Activated CD8-positive, alpha-beta T cell treated with anti-CD3 and anti-CD28 coated beads for 36 hours (primary cell): ENCODE measurements at places on chromosomes 5 and 9.

DNA sequence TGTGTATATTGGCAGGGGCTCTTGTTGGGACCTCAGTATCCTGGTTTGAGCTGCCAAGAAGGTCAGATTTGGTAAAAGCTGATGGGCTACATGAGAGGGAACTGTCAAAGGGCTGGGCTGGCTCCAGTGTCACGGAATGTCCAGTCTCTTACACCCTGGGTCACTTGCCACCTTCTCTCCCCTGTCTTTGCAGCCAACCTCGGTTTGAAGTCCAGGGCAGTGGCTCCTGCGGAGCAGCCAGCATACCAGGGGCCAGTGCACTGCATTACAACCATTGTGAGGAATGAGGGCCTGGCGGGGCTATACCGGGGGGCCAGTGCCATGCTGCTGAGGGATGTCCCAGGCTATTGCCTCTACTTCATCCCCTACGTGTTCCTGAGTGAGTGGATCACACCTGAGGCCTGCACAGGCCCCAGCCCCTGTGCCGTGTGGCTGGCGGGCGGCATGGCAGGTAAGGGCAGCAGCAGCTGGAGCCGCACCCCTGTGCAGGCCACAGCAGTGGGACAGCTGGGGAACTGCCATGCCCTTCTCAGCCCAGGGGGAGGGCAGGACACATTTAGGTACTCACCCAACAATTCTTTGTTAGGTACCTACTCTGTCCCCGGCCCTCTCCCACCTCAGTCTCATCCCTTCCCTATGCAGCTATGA, 24.2 kb downstream of the IL9 start:
- DNase-seq: no peak

DNA sequence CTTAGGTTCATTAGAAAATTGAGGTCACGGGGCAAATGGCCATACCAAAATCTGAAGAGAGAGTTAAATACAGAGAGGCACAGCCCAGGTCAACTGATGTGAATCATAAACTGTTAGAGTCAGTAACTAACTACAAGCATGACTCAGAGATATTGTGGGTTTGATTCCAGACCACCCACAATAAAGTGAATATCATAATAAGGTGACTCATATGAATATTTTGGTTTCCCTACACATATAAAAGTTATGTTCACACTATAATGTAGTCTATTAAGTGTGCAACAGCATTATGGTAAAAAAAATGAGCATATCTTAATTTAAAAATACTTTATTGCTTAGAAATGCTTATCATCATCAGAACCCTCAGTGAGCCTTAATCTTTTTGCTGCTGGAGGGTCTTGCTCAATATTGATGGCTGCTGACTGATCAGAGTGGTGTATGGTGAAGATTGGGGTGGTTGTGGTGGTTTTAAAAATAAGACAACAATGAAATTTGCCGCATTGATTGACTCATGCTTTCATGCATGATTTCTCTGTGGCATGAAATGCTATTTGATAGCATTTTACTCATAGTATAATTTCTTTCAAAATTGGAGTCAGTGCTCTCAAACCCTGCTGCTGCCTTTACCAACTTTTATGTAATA, 53.1 kb upstream of the EDIL3 start:
- no peak for DNase-seq

- DNase-seq: no peak
Observed at GRCh38 chr5:139118804-139119203, 79.4 kb downstream of the SIL1 start.

GRCh38 chr5:39570403-39571027, 145.7 kb upstream of the DAB2 start:
- no peak for DNase-seq

DNA sequence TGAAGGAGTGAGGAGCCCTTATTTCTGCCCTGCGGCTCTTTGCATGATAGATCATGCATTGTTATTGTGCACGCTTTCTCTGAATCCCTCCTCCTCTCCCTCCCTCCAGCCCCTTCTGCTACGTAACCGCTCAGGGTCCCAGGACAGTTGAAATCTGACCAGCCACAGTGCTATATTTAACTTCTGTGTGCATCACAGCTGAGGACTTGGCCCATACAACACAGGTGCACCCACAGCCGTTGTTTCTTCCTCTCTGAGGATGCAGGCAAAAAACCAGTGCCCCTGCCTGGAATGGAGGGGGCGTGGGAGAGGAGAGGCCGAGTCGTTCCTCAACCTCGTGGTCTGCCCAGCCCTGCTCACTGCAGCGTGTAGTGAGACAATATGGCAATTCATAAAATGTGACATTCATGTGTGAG, 335.6 kb upstream of the CLINT1 start:
- DNase-seq: no peak

DNA sequence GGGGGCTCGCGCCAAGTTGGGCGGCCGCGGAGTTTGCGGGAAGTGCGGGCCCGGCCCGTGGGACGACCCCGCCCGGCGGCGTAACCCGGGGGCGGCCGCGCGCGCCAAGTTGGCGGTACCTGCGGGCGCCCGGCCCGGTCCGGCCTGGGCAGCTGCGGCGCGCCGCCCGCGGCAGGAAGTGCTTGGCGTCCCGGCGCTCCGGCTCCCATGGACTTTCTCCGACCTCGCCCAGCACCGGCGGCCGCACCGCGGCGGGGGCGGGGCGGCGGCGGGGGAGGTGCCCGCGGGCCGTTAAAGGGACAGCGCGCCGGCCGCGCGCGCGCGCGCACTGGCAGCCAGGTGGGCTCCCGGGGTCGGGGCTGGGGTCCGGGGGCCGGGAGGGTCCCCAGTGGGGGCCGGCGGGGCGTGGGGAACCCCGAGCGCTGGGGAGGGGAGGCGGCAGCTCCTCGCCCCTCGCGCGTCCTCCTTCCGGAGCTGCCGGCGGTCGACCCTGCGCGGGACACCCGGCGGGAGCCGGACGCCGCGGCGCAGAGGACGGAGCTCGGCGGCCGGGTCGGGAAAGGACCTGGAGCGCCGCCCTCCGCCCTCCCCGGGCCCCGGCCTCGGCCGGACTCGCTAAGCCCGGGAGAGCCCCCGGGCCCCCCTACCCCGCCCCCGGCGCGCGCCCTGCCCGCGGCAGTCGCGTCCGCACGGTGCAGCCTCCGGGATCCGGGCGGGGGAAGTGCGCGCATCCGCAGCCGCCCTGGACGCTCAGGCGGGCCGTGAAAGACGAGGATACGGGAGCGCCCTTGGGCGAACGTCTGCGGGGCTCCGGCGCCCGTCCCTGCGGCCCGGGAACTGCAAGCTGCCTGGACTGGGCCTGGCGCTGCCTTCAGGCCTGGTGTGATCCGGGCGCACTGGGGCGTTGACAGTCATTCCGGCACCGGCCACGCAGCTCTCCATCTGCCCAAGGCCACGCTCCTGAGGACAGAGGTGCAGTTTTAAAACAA, at the start of gene NACC2:
TSS of gene NACC2 (minus strand) at position 220 of the 989 bp plus-strand sequence. CDS start 44,768 bp downstream, outside the sequence.
- peak; percentile 32 for DNase-seq

DNA sequence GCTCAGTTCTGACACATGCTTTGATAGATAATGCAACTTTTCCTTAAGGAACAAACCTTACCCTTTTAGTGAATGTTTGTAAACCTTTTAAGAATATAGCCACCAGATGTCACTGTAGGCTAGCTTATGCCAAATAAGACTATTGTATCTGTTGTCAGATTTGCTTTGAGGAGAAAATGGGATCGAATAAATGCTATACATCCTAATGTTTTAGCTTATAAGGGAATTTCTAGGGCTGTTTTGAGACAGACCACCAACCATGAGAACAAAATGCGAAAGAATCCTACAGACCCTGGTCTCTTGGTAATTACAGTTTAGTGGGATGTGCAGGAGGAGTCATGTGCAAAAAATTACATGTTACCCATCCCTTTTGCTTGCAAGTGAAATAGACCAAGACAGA, 127.6 kb upstream of the NMUR2 start:
- DNase-seq: no peak

- DNase-seq: no peak
Observed at GRCh38 chr9:115234094-115234493, 116.1 kb upstream of the TNC start.

GRCh38 chr9:131530546-131530919, 530 bp downstream of the UCK1 start:
- peak; percentile 39 for DNase-seq

- peak; percentile 38 for DNase-seq
Observed at GRCh38 chr5:14399054-14399692, 182.4 kb upstream of the OTULINL start.

DNA sequence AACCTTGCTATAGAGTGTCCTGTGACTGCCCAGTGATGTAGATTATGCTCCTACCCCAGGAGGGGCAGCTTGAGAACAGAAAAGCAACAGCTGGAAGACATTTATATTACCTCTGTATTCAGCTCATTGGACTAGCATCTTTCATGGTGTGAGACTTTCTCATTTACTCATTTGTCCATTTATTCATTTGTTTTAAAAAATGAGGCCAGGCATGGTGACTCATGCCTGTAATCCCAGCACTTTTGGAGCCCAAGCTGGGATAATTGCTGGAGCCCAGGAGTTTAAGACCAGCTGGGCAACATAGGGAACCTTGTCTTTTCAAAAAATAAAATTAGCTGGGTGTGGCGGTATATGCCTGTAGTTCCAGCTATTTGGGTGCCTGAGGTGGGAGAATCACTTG, 130.0 kb upstream of the LHFPL2 start:
- DNase-seq: no peak

- no peak for DNase-seq
Observed at GRCh38 chr5:153516504-153517240, 26.2 kb downstream of the GRIA1 start.

DNA sequence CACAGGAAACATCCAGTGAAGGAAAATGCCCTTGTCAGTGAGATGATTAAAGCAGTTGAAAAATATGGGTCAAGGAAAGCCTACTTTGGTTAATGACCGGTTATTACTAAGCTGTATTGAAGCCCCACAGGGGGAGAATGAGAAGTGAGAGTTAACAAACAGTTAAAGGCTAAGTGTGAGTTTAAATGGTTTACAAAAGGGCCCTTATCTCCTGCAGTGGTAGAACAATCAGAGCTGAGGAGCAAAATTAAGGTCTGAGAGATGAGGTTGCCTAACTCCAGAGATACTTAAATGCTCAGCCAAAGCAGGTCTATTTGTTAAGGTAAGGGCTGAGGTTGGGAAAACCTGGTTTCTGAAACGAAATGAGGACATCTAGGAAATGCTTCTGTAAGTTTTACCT, 75.1 kb upstream of the FER start:
- no peak for DNase-seq

GRCh38 chr9:79123415-79123814, 448.4 kb upstream of the TLE4 start:
- DNase-seq: no peak

GRCh38 chr9:98081477-98082219, 25.1 kb downstream of the NANS start:
- peak; percentile 82 for DNase-seq

DNA sequence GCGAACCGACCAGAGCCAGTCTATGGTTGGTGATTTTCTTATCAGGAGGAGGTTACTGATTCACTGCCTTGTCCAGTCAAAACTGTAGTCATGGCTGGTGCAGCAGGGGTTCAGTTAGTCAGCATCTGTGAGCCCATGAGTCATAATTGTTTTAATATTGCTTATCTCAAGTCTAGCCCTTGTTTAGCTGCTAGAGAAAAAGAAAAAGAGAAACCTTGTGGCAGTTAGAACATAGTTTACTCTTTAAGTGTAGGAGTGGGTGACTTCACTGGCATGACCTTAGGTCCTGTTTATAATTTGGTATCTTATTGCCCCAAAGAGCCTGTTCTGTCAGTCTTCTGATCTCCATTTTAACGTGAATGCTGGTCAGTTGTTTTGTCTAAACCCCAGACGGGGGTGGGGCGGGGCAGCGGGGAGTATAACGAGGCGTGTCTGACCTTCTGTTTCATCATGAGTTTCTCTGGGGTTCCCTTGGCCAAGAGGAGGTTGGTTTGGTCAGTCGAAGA, 76.9 kb upstream of the NFIL3 start:
- DNase-seq: peak; percentile 25

- DNase-seq: no peak
Observed at GRCh38 chr5:155649666-155650065, 636.1 kb downstream of the KIF4B start.

DNA sequence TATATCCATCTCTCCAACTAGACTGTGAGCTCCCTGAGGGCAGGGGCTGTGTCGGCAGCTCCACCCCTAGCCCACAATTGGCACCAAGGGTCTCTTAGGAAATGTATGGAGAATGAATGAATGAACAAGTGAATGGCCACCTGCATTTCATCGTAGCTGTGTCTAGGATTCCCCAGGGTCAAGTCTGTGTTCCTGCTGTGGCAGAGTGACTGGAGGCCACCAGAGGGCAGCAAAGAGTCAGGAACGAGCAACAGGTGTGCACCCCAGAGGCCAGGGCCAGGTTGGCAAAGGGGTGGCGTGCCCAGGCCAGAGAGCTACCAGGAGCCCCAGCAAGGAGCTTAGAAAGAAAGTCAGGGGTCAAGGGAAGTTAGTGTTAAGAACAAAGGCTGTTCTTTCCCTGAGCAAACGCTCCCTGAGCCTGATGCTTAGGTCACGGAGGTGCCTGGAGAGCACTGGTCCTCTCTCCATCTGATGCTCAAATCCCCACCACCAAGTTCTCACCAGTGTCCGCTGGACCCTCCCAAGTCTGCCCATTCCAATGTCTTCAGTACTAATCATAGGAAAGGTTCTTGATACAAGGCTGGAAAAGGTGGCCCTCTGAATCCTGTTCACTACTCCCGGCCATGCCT, 160.7 kb downstream of the PAX5 start:
- peak; percentile 83 for DNase-seq

DNA sequence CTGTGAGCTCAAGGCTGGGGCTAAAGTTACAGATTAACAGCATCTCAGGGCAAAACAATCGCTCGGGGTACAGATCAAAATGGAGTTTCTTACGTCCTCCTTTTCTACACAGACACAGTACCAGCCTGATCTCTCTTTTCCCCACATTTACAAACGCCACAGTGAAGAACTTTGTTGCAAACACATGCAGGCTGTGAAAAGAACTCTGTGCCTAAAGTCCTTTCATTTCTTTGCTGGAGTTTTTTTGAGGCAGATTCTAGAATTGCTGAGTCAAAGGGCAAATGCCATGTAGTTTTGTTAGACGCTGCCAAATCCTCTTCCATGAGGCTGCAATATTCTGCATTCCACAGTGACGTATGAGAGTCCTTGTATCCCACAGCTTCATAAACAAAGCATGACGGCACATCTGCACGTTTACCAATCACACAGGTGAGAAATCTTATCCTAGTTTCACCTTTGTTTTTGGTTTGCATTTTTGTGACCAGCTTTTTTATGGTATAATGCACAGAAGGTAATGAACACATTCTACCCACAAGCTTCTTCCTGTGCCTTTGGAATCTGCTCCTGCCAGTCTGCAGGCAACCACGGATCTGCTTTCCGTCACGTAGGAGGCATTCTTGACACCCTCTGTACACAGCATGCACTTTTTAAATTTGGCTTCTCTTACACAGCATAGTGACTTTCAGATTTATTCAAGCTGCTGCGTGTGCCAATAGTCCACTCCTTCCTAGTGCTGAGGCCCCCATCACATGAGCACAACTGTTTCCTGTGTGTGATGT, 44.6 kb upstream of the LPCAT1 start:
- no peak for DNase-seq

DNA sequence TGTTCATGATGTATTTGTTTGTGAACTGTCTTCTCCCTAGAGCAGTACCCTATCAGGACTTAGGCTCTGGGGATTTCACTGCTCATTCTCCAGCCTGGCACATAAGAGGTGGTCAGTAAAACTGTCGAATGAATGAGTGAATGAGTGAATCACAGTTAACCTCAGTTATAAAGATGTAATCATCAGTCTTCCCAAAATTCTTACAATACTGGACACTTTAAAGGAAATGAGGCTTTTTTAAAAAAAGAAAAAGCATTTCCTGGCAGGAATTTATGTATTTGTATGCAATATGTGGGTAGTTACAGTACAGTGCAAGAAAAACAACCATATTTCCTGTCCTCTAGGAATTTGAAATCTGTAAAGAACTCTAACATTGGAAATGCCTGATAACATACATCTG, 59.6 kb downstream of the RAI14 start:
- DNase-seq: no peak
